ENCODE measurements at places on chromosomes 4 and X. TPM values are rescaled to one million over a fixed set of nuclear protein-coding genes. Genes with fewer than 3 reads are reported as not detected.

Gene DDX53
- total RNA-seq: not detected

Gene IGFBP7
- not detected for total RNA-seq

Gene RBMXL3
- not detected for total RNA-seq

Gene CFAP47
- 0.26 TPM for total RNA-seq

Gene ASIC5
- total RNA-seq: not detected

Gene SAGE1
- not detected for total RNA-seq

Gene PCDH7
- 83.6 TPM for total RNA-seq

Gene GPR119
- not detected for total RNA-seq

Gene FAM114A1
- 19.3 TPM for total RNA-seq

Gene SYTL5
- 0.70 TPM for total RNA-seq

Gene TIGD4
- total RNA-seq: 3.0 TPM

Gene NXF3
- total RNA-seq: not detected

Gene TKTL2
- total RNA-seq: not detected

Gene ADH7
- total RNA-seq: not detected

Gene ASMT
- not detected for total RNA-seq

Gene RPA4
- total RNA-seq: 1.8 TPM

Gene SLC10A4
- 2.0 TPM for total RNA-seq

Gene TNMD
- 7.0 TPM for total RNA-seq

Gene MTM1
- 9.8 TPM for total RNA-seq

Gene BEX2
- total RNA-seq: 32.3 TPM

Gene SHOX
- total RNA-seq: not detected

Gene HTT-AS
- not detected for total RNA-seq

Gene HHIP
- total RNA-seq: 1.8 TPM

Gene P2RY10
- 0.33 TPM for total RNA-seq

Gene LINC00632
- total RNA-seq: 248 TPM

Gene COL25A1
- total RNA-seq: 4.9 TPM

Gene ATOH1
- total RNA-seq: 1.6 TPM

Gene UCP1
- total RNA-seq: not detected
